HepG2 (cell line): ENCODE measurements at places on chromosomes 12 and 14. TPM values are rescaled to one million over a fixed set of nuclear protein-coding genes. Genes with fewer than 3 reads are reported as not detected.

DNA sequence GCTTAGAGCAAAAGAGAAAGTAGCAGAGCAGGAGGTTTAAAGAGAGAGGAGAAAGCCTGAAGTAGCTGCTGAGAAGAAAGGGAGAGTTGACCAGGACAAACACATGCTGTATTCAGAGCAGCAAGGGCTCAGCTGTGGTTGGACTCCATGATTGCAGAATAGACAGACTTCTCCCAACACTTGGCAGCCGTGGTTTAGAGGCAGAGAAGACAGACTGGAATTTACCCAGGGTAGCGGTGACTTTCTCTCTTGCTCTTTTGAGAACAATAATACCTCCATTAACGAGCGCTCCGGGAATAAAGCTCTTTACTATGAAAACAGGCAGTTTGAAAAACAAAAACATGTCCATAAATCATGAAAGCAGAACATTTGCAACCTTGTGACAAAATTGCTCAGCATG, 21.4 kb upstream of the IGF1 start:
- no peaks in the 10 kb centered on the region for H3K36me3 ChIP-seq
- DNase-seq: no peak
- H3K4me3 ChIP-seq: no peak overlapping the region
- H3K27ac ChIP-seq: no peak overlapping the region
- H3K4me1 ChIP-seq: no peaks in the 10 kb centered on the region

Gene HOXC4
- total RNA-seq: not detected in 2 replicates

Gene TMEM121
- total RNA-seq: 10.8 and 19.0 TPM in 2 replicates

- peaks cover 20% of the 10 kb centered on the region for H3K4me1 ChIP-seq
- H3K27ac ChIP-seq: no peak overlapping the region
- no peak overlapping the region for H3K4me3 ChIP-seq
- H3K36me3 ChIP-seq: no peaks in the 10 kb centered on the region
Observed at GRCh38 chr12:46917821-46918220, 92.0 kb upstream of the SLC38A4 start.

DNA sequence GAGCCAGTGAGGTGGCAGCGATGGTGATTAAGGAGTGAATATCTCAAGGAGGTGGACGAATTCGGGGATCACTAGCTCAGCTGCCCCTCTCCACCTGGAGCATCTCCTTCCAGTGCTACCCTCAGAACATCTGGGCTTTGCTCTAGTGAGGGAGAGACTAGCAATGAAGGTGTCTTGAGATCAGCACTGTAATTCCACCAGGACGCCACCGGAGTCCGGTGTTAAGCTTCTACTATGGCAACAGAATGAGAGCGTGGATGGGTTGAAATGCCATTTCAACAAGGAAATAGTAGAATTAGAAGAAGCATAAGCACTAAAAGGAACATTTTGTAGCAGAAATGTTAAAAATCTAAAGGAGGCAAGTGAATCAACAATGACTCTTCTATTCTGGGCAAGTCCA, 61.1 kb downstream of the NTF3 start:
- peaks cover 12% of the 10 kb centered on the region for H3K4me1 ChIP-seq
- no peaks in the 10 kb centered on the region for H3K36me3 ChIP-seq
- no peaks in the 10 kb centered on the region for H3K27me3 ChIP-seq

Gene C1QL4
- not detected in 2 replicates for total RNA-seq

DNA sequence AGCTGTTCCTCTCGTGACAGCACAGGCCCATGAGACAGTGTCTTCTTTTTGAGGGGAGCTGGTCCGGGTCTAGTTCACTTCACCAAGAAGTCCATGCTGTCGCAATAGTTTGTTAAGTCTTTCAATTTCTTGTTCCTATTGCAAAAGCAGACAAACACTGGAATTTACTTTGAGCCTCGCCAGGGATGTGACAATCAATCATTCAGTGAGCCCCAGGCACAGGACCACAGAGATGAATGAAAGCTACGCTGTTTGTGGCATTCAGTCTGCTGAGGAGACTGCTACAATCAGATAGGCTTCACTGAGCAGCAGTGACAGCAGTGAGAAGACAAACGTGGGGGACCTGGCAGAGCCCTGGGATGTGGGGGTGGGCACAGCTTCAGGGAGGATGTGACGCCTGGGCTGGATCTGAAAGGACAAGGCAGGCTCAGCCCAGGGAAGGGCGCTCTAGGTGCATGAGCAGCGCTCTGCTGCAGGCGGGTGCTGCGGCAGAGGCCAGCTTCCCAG, 35.5 kb downstream of the TCTN1 start:
- H3K4me1 ChIP-seq: peaks cover 12% of the 10 kb centered on the region
- peak; percentile 41 for DNase-seq
- no peak overlapping the region for H3K27ac ChIP-seq
- H3K36me3 ChIP-seq: no peaks in the 10 kb centered on the region

GRCh38 chr14:70972107-70972976, 65.1 kb downstream of the PCNX1 start:
- peaks cover 23% of the 10 kb centered on the region for H3K36me3 ChIP-seq
- no peak overlapping the region for H3K4me3 ChIP-seq
- H3K27me3 ChIP-seq: no peaks in the 10 kb centered on the region
- peak; percentile 67 for DNase-seq

GRCh38 chr12:96472384-96472783, 17.0 kb upstream of the CFAP54 start:
- H3K4me1 ChIP-seq: no peaks in the 10 kb centered on the region
- no peak overlapping the region for H3K27ac ChIP-seq
- DNase-seq: no peak

DNA sequence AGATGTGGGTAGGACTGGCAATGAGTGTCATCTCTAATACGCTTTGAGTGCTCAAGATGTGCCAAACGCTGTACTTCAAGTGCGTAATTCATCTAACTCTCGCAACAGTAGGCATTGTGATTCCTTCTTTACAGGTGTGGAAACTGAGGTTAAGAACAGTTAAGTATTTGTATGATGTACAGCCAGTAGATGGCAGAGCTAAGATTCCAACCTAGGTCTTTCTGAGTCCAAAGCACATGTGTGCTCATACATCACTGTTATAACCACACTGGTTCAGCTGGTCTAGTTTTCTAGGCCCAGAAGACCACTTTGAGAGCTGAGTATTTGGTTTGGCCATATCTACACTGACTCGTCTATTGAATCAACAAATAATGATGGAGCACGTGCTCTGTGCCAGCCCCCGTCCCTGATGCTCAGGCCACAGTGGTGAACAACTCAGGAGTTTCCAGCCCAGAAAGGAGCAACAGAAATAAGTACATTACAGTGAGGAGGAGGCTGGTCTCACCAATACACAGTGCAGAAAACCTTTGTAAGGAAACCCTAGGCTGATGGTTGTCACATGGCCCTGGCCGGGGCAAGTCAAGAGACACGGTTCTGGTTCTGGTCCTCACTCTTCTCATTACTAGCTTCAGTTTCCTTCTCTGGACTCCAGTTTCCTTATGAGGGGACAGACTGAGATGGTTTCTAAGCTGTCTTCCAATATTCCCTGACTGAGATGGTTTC, 69.3 kb upstream of the SCN8A start:
- H3K4me3 ChIP-seq: no peak overlapping the region
- H3K27me3 ChIP-seq: peaks cover 2% of the 10 kb centered on the region; the same call in 1 of the 3 replicates
- H3K36me3 ChIP-seq: no peaks in the 10 kb centered on the region
- no peaks in the 10 kb centered on the region for H3K4me1 ChIP-seq

Gene VRTN
- not detected in 2 replicates for total RNA-seq

Gene STAB2
- not detected in 2 replicates for total RNA-seq

Gene RERG
- total RNA-seq: not detected in 2 replicates

Gene CALCOCO1
- 4.9 and 7.7 TPM in 2 replicates for total RNA-seq

- no peaks in the 10 kb centered on the region for H3K27me3 ChIP-seq
- H3K27ac ChIP-seq: peak overlapping the region; percentile 53
- H3K36me3 ChIP-seq: no peaks in the 10 kb centered on the region
- no peak overlapping the region for H3K4me3 ChIP-seq
- H3K4me1 ChIP-seq: peaks cover 79% of the 10 kb centered on the region
- peak; percentile 94 for DNase-seq
Observed at GRCh38 chr14:73771848-73772638, 57.9 kb upstream of the PNMA1 start.

GRCh38 chr14:20757965-20758364, 10.2 kb upstream of the EDDM3B start:
- DNase-seq: no peak
- no peak overlapping the region for H3K27ac ChIP-seq
- no peak overlapping the region for H3K4me3 ChIP-seq
- no peaks in the 10 kb centered on the region for H3K27me3 ChIP-seq
- no peaks in the 10 kb centered on the region for H3K4me1 ChIP-seq

Gene FSCB
- not detected in 2 replicates for total RNA-seq

DNA sequence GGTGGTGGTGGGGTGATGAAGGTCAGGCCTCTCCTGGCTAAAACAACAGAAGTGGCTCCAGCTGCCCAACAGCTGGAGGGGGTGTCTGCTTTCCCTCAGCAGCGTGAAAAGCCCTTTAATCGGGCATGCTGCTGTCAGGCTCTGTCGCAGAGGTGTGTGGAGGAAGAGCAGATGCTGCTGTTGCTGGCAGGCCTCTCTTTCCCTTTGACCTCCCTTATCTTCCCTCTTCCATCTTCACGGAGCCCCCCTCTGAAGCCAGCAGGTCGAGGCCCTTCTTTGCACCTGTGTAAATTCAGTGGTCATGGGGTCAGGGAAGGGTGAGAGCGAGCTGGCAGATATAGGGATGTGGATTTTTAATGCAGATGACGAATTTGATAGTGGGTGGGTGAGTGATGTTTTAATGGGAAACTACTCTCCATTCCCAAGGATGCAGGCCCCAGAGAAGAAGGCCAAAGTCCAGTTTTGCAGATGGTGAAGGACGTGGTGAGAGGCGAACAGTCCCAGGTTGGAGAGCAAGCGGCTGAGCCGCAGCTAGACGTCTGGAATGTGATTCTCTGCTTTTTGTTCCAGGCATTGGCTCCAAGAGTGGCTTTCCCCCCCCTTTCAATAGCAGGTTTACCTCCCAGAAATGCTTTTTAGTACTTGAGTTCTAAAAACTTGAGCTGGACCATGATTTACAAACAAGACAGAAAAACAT, 64.0 kb downstream of the SMOC1 start:
- H3K4me1 ChIP-seq: peaks cover 69% of the 10 kb centered on the region
- peak overlapping the region; percentile 60 for H3K4me3 ChIP-seq
- peak; percentile 9 for DNase-seq
- no peaks in the 10 kb centered on the region for H3K36me3 ChIP-seq
- peak overlapping the region; percentile 70 for H3K27ac ChIP-seq
- no peaks in the 10 kb centered on the region for H3K27me3 ChIP-seq

- no peak overlapping the region for H3K4me3 ChIP-seq
- H3K36me3 ChIP-seq: no peaks in the 10 kb centered on the region
- DNase-seq: no peak
- H3K27ac ChIP-seq: no peak overlapping the region
- no peaks in the 10 kb centered on the region for H3K27me3 ChIP-seq
Observed at GRCh38 chr12:40168868-40169267, 55.9 kb upstream of the LRRK2 start.

Gene SMIM41
- not detected in 2 replicates for total RNA-seq

Gene ADAMTS20
- total RNA-seq: not detected in 2 replicates

Gene DPF3
- 0.60 TPM in 2 replicates for total RNA-seq

Gene SLCO1C1
- not detected in 2 replicates for total RNA-seq

GRCh38 chr14:76375947-76376404, at the start of gene ESRRB:
ESRRB (plus strand) TSS chr14:76376137; CDS start chr14:76376402, 265 bp downstream.
- no peaks in the 10 kb centered on the region for H3K4me1 ChIP-seq
- H3K36me3 ChIP-seq: no peaks in the 10 kb centered on the region
- H3K27me3 ChIP-seq: peaks cover 47% of the 10 kb centered on the region
- no peak within 1 kb of the TSS for H3K27ac ChIP-seq
- H3K4me3 ChIP-seq: no peak within 1 kb of the TSS
- DNase-seq: no peak

- H3K36me3 ChIP-seq: peaks cover 35% of the 10 kb centered on the region
- no peak for DNase-seq
- no peaks in the 10 kb centered on the region for H3K27me3 ChIP-seq
- H3K4me3 ChIP-seq: no peak overlapping the region
Observed at GRCh38 chr12:131733874-131734273, 23.0 kb downstream of the SFSWAP start.

Gene RAB21
- 50.9 and 61.4 TPM in 2 replicates for total RNA-seq

GRCh38 chr14:96861568-96862310, 64.6 kb downstream of the VRK1 start:
- no peak overlapping the region for H3K4me3 ChIP-seq
- no peaks in the 10 kb centered on the region for H3K4me1 ChIP-seq
- H3K36me3 ChIP-seq: no peaks in the 10 kb centered on the region
- H3K27me3 ChIP-seq: no peaks in the 10 kb centered on the region
- H3K27ac ChIP-seq: no peak overlapping the region
- peak; percentile 3 for DNase-seq

GRCh38 chr12:27226407-27226929, 17.6 kb upstream of the STK38L start:
- peak overlapping the region; percentile 31 for H3K27ac ChIP-seq
- H3K4me3 ChIP-seq: peak overlapping the region; percentile 17
- peak; percentile 15 for DNase-seq
- H3K36me3 ChIP-seq: no peaks in the 10 kb centered on the region
- peaks cover 17% of the 10 kb centered on the region for H3K4me1 ChIP-seq

Gene FLVCR2
- total RNA-seq: 5.5 and 9.9 TPM in 2 replicates

GRCh38 chr14:24425704-24426103, 3.8 kb downstream of the CBLN3 start:
- no peaks in the 10 kb centered on the region; the same call in 2 of the 3 replicates for H3K27me3 ChIP-seq
- H3K27ac ChIP-seq: no peak overlapping the region
- no peaks in the 10 kb centered on the region for H3K36me3 ChIP-seq
- no peak overlapping the region for H3K4me3 ChIP-seq
- peak; percentile 63 for DNase-seq

- no peak overlapping the region for H3K27ac ChIP-seq
- H3K4me3 ChIP-seq: no peak overlapping the region
- H3K27me3 ChIP-seq: no peaks in the 10 kb centered on the region
Observed at GRCh38 chr12:71551529-71551928, 111.9 kb downstream of the LGR5 start.

GRCh38 chr12:11765817-11766794, 116.6 kb downstream of the ETV6 start:
- no peaks in the 10 kb centered on the region for H3K27me3 ChIP-seq
- no peak overlapping the region for H3K4me3 ChIP-seq
- peaks cover 35% of the 10 kb centered on the region for H3K4me1 ChIP-seq
- no peak for DNase-seq
- H3K36me3 ChIP-seq: no peaks in the 10 kb centered on the region

- no peak overlapping the region for H3K27ac ChIP-seq
- DNase-seq: no peak
- no peaks in the 10 kb centered on the region; the same call in 2 of the 3 replicates for H3K36me3 ChIP-seq
- H3K4me1 ChIP-seq: peaks cover 12% of the 10 kb centered on the region
- H3K4me3 ChIP-seq: no peak overlapping the region
- H3K27me3 ChIP-seq: no peaks in the 10 kb centered on the region
Observed at GRCh38 chr12:116093915-116094314, 183.6 kb downstream of the MED13L start.

- DNase-seq: no peak
- H3K36me3 ChIP-seq: no peaks in the 10 kb centered on the region
- no peaks in the 10 kb centered on the region for H3K4me1 ChIP-seq
- no peak overlapping the region for H3K27ac ChIP-seq
- H3K27me3 ChIP-seq: no peaks in the 10 kb centered on the region
Observed at GRCh38 chr12:89928467-89928866, 219.8 kb upstream of the ATP2B1 start.

Gene RD3L
- total RNA-seq: not detected in 2 replicates
